ENCODE measurements at places on chromosomes 2 and 18. TPM values are rescaled to one million over a fixed set of nuclear protein-coding genes. Genes with fewer than 3 reads are reported as not detected.

The CCDC121 gene
- 6.2 TPM for total RNA-seq

The MDH1B gene
- 7.0 TPM for total RNA-seq

The SERPINB7 gene
- 0.29 TPM for total RNA-seq

The ACOXL gene
- 0.99 TPM for total RNA-seq

The UCN gene
- 2.5 TPM for total RNA-seq

The FKBP1B gene
- 5.9 TPM for total RNA-seq

The SKOR2 gene
- total RNA-seq, result not detected

The FTCDNL1 gene
- total RNA-seq, result 1.8 TPM
